ENCODE measurements at places on chromosomes 16 and 17.
A peak's percentile ranks its signal among the peaks of the same experiment; 100 is the strongest.

DNA sequence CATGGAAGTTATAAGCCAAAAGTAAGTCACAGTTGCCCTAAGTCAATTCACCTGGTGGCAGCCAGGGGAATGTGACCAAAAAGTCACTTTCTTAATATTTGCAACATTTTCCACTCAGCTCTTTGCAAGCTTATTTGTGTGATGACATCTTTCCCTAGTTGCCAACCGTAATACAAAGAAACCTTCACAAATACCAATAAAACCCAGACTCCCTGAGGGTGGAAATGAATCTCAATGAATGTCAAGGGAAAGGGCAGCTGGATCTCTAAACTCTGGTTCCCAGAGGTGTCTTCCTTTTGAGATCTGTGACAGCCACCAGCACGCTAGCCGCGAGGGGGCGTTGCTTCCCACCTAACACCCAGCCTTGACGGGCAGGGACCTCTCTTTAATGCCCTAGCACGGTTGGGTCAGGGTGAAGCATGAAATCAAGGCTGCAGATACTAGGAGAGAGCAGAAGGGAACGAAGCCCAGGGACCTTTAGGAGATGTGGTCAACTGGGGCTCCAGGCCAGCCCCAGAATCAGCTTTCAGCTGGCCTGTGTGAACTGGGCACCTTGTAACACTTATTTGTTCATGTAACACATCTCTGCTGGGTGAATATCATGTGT, 82.2 kb downstream of the CMC2 start:
- peak; percentile 59 for DNase-seq

DNA sequence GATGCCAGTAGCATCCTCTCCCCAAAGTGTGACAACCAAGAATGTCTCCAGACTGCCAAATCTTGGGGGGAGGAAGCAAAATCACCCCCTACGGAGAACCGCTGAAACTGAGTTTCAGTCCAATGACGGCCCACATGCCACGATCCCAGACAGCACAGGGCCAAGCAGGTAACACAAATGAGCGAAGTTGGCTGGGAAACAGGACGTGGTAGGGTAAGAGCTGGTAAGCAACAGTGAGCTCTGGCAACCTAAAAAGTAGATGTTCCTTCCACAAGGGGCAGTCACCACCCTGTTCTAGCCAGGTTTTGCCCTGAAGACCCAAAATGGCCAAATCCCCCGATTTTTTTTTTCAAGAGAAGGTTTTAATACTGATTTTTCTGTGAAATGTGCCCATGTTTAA, 25.4 kb downstream of the ZFHX3 start:
- DNase-seq = no peak

DNA sequence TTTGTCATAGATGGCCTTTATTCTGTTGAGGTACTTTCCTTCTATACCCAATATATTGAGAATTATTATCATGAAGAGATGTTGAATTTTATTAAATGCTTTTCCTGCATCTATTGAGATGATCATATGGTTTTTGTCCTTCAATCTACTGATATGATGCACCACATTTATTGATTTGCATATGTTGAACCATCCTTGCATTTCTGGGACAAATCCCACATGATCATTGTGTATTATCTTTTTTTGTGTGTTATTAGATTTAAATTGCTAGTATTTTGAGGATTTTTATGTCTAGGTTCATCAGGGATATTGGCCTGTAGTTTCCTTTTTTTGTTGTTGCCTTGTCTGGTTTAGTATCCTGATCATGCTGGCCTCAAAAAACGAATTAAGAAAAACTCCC, 124.5 kb upstream of the CES5A start:
- DNase-seq = no peak

DNA sequence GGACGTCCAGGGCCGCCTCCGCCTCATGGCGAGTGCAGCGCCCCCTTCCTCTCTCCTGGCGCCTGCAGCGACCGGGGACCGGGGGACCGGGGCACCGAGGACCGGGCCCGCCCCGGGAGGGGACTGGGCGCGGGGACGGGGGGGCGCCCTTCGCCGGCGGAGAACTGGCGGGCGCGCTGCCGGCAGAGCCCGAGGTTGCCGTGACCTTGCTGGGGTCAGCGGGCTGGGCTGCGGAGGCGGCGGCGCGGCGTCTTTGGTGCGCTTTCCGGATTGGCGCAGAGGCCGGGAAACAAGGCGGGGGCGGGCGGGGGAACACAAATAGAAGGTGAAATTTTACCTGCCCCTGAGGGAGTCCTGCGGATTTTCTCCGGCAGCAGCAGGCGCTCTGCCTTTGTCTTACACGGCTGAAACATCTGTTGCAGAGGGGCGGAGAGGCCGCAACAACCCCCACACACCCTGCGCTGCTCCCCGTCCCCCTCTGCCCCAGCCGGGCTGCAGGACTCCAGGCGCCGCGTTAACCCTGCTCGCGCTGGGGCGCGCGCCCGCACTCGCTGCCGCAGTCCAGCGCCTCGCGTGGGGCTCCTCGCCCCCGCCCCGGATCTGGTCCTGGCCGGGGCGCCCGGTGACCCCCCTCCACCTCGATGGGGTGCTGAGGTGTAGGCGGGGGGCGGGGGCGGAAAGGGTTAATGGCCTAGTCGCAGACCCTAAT, 53.5 kb downstream of the SREBF1 start:
- DNase-seq = no peak

DNA sequence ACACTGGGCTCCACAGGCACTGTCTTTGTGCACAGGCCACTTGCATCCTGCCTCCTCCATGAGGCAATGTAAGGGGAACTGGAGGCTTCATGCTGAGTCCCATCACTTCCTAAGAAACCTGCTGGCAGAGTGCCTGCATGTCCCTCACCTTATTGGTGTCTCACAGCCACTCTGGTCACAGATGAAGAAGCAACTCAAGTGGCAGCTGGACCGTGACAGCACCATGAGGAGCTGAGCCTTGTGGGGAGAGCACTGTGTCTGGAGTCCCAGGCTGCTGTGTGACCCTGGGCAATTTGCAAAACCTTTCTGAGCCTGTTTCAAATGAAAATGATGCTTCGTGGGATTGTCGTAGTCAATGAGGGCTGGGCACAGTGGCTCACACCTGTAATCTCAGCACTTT, 19.5 kb downstream of the ANKRD40 start:
- no peak for DNase-seq

GRCh38 chr16:3503523-3503922, 2.7 kb downstream of the CLUAP1 start:
- no peak for DNase-seq

DNA sequence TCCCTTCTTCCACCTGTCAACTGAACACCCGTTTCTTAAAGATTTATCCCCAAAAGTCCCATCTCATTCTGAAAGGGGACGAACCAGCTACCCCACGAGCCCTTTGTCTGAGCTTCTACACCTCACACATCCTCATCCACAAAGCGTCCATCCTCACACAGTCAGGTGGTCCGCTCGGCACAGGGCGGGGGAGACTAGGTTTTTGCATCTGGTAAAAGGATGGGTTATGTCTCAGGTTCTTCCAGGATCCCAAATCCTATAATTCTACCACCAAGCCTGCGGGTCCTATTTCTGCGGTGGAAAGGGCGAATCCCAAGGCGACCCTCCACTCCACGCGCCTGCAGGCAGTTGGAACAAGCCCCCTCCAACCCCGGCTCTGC, 458 bp downstream of the GFOD2 start:
- DNase-seq = no peak

GRCh38 chr17:16383772-16384287, 2.9 kb downstream of the UBB start:
- DNase-seq = no peak

- DNase-seq = no peak
These were observed 54.9 kb upstream of the DLX4 start for GRCh38 chr17:49914096-49914490.

DNA sequence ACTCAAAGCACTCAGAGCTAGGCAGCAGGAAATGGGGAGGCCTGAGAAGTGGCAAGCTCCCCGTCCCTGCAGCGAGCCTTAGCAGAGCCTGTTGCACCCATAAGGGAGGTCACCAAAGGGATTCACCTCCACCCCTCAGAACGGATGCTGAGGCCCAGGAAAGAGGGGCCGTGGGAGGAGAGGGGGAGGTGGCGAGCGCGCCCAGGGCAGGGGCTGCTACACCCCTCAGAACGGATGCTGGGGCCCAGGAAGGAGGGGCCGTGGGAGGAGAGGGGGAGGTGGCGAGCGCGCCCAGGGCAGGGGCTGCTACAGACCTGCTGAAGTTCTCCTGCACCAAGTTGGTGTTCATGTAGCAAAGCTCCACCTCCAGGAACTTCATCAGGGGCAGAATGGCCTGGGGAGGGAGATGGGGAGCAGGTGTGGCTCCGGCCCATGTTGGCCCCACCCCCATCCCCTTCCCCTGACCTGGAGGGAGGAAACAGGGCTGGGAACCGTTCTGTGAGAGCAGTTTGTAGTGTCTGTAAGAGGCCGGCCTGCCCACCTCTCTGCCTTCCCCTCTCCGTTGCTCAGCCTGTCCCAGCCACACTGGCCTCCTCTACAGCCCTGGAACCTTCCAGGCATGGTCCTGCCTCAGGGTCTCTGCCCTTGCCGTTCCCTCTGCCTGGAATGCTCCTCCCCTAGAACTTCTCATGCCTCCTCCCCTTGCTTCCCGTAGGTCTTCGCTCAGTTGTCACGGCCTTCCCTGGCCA, 11.4 kb downstream of the UNC13D start:
- no peak for DNase-seq

DNA sequence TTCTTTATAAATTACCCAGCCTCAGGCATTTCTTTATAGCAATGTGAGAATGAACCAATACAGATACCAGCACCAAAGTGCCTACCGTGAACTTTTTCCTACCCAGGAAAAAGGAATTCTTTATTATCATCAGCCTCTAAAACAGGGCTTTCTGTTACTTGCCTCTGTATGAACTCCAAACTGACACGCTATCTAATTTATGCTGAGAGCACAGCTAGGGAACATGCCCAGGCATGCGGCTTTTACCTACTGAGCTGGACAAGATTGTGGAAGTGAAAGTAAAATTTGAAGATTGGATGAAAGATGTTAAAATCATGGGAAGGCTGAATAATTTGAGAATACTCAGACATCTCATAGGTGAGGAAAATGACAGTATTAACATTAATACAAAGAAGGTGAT, 24.4 kb upstream of the ADCY9 start:
- DNase-seq = peak; percentile 27

- DNase-seq = no peak
These were observed 1.7 kb upstream of the SPEM2 start for GRCh38 chr17:7423679-7424078.

DNA sequence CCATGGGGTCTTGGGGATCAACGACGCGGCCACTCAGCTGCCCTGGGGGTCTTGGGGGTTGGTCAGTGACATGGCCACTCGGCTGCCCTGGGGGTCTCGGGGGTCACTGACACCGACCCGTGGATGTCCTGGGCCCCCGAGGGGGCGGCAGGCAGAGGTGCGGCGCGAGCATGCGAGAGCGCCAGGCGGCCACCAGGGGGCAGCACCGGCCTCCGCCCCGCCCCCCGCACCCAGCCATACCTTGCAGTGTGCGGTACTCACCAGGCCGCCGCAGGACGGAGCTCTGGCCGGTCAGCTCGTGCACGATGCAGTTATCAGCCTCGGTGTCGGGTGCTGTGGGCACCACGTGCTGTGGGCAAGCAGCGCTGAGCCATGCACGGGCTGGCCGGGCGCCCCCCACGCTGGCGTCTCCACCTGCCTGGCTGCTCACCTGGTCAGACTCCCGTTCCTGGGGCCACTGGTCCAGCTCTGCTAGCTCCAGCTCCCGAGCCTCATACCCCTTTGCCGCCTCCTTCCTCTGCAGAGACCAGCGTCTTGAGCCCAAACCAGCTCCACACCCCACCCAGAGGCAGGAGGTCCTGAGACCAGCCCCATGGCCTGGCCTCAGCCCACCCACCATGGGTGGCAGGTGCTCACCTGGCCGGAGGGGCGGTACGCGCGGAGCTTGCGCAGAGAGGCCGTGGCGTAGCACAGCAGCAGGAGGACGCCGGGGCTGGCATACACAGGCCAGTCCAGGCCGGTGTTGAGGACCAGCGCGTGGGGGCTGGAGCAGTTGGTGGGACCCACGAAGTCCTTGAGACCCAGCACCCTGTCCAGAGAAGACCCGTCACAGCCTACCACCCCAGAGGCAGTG, 31.2 kb downstream of the CTU2 start:
- peak; percentile 36 for DNase-seq
